Brain pericyte (primary cell): ENCODE measurements at places on chromosomes 1 and 21.

DNA sequence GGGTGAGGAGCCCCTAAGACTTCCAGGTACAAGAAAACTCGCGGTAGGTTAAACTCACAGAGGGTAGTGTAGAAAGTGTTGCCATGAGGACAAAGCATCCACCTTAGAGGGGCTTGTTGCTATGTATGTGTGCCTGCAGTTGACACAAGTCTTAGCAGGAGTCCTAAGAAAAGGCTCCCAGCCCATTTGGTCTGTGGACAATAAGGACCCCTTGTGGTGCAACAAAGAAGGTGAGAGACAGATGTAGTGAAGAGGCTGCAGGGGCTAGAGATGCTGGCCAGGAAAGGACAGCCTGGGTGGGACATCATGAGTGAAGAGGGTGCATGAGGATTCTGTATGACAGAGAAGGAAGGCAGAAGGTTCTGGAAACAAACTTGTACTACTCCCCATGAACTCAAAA, 36.3 kb upstream of the IL10 start:
- no peak for DNase-seq

DNA sequence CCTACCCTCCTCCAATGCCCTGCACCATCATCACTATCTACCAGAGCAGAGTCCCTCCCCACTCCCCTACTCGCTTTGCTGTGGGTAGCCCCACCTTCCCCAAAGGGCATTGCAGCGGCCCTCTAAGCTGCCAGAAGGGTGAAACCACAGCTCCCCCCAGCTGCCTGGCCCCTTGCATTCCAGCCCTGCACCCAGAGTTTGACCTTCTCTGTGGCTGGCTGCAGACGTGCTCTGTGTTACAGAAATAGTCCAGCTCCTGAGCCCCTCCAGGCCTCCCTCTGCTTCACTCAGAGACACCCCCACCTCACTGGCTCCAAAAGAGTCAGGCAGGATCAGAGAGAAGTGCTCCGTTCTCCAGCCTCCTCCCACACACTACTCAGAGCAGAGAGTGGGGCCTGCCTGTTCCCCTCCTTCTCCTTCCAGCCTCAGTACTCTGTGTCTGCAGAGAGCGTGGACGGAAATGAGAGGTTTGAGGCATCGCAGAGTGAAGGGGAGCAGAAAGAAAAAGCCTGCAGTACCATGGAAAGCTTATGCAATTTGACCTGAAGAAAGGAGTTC, 63.2 kb downstream of the PLEKHA6 start:
- no peak for DNase-seq

DNA sequence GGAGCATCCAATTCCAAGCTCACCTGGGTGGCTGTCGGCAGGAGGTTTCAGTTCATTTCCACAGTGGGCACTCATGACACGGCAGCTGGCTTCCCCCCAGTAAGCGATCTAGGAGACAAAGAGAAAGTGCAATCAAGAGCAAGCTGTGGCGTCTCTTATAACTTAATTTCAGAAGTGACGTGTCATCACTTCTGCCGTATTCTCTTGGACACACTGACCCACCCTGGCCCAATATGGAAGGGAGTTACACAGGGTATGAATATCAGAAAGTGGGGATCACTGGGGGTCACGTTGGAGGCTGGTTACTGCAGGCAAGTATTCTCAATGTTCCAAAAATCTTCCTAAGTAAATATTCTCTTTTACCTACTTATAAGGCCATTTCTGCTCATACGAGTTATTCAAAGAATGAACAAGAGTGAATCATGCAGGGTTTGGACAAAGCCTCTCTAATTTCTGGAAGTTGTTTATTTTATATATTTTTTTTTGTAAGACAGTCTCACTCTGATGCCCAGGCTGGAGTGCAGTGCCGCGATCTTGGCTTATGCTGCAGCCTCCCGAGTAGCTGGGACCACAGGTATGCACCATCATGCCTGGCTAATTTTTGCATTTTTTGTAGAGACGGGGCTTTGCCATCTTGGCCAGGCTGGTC, 46.5 kb upstream of the GREM2 start:
- no peak for DNase-seq

DNA sequence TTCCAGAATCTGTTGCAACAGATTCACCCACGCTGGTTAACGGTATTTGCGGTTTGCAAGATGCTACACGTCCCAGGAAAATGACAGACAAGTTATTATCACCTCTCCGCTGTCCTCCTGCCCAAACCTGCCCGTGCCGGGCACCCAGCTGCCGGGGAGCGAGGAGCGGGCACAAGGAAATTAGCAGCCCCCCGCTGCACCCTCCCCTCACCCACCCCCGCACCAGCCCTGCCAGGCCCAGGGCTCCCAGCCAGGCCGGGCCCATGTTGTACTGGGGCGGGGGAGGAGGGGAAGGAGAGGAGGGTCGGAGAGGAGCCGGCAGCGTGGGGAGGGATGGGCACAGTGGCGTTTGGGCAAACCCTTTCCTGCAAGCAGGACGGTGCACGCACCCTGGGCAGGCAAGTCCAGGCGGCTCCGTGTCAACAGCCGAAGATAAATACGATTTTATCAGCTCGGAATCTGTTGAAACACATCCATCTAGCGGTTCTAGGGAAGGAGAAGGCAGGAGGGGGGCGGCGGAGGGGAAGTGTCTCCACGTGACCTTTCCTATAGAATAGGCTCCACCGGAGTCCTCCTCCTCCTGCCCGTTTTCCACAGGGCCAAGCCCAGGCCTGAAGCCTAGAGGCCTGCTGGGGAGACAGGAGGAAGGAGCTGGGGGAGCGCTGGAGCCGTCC, 35.1 kb upstream of the CCDC27 start:
- DNase-seq: no peak

DNA sequence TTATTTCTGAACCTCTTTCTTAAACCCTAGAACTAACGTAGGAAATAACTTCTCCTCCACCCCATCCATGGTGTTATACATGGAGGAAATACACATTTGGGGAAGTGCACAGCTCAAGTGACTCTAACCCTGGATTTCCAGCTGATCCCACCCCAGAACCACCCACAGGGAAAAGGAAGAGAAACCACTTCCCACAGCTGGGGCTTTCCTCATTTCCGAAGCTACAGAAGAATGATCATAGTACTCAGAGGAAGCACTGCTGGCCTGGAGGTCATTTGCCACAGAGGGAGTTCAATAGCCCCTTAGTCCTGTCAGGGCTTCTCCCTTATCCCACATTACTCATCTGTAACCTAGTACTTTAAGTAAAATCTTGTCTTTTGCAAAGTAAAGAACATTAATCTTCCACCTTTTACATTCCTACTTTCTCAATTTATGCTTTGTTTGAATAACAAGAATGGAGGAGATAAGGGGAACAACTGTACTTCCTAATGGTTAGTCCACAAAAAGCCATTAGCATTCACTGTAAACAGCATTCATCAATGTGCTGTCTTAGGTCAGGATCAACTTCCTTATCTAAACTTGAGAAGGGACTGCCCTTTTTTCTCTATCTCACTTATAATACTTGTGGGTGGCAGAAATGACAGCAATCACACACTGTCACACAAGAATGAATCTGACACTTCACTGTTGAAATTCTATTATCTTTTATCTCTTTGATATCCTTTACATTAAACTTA, 63.0 kb upstream of the RGS1 start:
- DNase-seq: no peak

DNA sequence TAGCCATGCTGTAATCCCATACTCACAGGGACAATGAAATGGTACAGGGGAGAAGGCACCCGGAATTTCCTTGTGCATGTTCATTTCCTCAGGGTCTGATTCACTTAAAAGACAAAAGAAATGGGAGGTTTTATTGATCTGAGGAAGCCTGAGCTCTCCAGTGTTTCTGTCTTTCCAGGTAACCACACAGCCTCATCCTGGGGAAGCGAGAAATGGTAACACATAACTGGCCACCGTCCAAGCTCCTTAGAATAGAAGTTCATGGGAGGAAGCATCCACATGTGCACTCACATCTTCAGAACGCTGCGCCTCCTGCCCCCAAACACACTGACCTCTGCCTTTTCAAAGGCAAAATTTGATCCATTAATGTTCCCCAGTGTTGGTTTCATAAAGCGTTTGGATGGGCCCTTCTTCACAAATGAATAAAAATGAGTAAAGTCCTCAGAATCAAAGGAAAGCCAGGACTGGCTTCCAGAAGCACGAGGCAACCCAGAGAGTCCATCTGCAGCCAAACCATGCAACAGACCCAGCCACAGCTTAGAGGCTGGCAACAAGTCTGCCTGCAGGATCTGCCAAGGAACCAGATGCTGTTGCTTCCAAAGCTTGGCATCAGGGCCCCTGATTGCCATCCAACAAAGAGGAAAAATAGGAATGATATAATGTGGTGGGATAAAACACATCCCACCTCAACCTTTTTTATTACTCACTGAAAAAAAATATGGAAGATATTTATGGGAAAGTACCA, 120.3 kb downstream of the ZBTB18 start:
- no peak for DNase-seq

- no peak for DNase-seq
Measured at GRCh38 chr1:75731881-75732280, 7.4 kb downstream of the ACADM start.

- no peak for DNase-seq
Measured at GRCh38 chr21:44304877-44305293, 5.0 kb downstream of the PFKL start.

DNA sequence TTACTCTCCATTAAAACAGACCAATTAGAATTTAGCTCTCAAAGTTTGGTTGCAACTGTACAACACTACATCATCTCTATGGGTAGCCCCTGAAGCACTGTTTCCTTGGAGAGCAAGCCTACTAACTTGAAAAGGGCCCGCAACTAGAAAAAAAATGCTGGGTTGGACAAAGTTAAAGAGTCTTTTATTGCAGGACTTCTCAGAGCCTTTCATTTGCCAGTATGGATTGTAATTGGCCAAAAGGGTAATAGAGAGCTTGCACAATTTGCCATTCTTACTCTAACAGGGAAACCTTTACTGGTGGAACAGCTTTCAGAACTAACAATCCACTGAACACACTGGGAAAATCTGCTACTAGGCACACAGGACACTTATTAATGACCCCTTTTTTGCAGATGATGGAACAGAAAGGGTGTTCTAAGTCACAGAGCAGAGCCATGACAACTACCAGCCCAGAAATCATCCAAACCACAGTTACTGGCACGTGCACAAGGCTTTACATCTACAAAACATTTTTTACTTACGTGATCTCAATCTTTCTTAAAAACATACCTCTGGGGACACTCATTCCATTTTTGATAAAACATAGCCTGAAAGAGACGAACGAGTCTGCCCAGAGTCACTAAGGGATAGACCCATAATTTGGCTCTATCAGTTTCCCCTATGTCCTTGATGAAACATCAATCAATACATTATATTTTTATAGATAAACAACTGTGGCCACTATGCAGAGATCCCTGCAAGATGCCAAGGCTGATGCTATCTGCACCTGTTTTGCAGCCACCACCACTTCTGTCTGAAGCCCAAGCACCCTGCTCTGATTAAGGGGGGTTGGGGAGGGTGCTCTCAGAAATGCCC, 176.3 kb upstream of the EDN2 start:
- DNase-seq: no peak

GRCh38 chr1:88472298-88472697, 211.8 kb upstream of the PKN2 start:
- no peak for DNase-seq

GRCh38 chr1:205270764-205271163, 43.0 kb downstream of the TMCC2 start:
- DNase-seq: no peak

GRCh38 chr21:42257091-42257765, 38.3 kb downstream of the ABCG1 start:
- no peak for DNase-seq

DNA sequence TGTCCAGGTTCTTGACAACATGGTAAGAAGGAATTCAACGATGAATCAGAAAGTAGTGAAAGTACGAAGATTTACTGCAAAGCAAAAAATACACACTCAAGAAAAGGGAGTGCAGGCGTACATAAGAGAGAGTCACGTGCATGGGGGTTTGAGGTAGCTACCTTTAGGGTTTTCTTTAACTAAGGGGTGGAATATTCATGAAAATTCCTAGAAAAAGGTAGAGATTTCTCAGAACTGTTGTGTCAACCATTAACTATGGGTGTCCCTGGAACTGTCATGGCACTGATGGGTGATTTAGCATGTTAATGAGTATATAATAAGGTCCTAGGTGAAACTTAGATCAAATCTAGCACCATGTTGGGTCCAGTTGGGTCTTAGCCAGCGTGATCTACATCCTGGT, 22.5 kb upstream of the SYDE2 start:
- DNase-seq: no peak

DNA sequence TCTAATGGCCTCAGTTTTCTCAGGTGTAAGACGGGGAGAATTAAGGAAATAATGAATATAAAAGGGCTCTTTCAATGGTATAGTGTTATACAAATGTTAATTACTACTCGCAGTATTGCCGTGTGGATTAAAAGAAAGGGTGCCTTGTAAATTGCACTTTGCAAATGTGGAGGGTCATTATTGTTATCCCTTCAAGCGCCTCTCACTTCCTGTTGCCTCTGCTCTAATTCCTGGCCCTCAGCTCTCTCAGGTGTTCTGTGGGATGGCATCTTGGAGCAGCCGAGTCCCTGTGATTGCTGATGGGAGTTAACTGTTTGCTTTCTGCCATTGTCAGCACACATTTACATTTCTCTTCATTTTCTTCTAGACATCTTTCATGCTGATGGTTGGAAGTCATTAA, 7.1 kb upstream of the S100A11 start:
- DNase-seq: no peak
